CMK (cell line): ENCODE measurements at places on chromosomes 3 and 15.

DNA sequence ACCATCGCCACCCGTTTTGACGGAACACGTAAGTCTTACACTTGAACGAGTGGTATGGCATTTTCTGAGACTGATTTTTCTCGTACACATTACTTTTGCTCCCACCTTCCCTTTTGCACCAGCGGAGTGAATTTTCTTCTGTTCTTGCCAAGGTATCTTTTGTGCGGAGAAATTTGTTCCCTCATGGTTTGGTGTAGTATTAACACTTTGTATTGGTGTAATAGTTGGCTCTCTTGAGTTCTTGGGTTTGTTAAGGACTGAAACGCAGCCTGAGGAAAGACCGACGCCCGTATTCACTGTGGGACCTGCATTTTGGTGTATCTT lies 420 bp downstream of the KCNH8 start:
- DNase-seq: no peak

DNA sequence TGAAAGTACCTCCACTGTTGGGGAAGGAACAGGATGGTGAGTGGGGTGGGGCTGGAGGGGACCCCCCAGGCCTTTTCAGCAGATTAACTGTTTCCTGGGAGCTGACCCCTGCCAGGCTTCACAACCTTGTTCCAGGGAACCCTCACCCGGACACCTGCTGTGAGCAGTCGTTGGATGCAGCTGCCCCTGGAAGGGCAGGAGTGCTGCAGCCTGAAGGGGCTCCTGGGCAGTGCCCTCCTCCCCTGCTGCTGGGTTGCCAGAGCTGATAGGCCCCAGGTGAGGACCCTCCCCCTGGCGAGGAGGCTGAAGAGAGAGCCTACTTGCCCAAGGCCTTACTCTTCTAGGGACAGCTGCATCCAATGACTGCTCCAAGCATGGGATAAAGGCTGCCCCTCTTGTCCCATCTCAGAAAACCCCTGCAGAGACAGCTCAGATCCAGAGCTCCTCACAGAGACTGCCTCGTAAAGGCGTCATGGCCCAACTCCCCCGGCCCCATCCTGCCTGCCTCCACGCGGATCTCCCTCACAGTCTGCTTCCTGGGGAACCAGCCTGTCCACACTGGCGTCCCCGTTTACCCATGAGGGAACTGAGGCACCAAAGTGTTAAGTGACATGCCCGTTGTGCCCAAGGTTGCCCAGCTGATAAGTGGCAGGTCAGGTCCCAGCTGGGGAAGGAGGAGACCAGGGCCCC lies 193.4 kb upstream of the LINGO1 start:
- DNase-seq: no peak

DNA sequence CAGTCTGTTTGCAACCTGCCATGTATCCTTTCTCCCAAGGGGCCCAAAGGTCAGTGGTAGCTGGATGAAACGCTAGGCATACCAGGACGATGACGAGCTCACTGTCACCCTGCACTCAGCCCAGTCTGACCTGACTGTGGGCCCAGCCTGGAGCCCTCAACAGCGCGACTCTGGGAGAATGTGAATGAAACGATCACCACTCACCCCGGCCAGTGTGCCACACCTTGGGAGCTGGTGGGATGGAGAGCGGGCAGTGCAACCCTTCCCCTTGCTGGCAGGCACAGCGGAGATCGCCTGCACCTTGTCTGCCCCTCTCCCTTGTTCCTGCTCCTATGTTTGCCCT lies 27.2 kb downstream of the SRPRB start:
- DNase-seq: no peak

DNA sequence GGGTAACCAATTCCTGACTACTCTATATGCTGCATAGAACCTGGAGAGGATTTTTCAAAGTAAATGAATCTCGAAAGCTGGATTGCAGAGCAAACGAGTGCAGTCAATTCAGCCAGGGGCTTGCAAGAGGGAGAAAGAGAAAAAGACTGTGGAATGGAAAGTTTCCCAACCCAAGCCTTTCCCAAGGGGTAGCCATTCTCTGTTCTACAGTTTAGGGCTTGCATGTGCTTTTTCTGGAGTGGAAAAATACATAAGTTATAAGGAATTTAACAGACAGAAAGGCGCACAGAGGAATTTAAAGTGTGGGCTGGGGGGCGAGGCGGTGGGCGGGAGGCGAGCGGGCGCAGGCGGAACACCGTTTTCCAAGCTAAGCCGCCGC lies 511 bp upstream of the RARB start:
- no peak for DNase-seq

DNA sequence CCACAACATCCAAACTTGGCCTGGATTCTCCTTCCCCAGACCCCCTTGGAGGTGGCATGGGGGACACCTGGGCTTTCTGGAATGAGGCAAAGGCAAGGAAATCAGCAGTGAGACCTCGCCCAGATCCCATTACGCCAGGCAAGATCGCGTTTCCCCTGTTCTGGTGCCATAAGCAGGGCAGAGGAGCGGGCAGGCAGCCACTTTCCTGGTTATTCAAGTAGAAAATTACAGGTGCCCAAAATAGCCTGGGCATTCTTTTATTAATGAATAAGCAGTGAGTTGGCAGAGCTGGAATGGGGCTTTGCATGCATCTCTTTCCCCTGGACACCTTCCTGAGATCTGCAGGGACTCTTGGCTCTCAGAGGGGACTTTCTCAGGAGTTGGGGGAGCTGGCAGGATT lies 31.5 kb upstream of the FAM107A start:
- no peak for DNase-seq

DNA sequence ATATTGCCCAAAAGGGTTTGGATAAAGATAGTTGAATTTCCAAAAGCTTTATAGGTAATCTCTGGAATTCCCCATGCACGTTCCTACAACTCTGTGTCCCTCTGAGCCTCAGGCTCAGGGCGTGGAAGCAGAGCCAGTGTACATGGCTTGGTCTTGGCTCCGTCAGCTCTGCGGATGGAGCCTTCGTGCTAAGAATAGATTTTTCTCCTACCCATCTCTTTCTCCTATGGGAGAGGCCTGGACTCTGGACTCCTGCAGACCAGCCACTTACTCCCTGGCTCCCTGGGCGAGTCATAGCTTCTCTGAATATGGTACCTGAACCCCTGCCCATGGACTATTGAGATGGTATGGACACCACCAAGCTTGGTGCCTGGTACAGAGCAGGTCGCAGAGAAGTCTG lies 99.9 kb downstream of the EEFSEC start:
- DNase-seq: no peak

GRCh38 chr15:77487888-77488287 lies 67.2 kb downstream of the HMG20A start:
- DNase-seq: no peak

DNA sequence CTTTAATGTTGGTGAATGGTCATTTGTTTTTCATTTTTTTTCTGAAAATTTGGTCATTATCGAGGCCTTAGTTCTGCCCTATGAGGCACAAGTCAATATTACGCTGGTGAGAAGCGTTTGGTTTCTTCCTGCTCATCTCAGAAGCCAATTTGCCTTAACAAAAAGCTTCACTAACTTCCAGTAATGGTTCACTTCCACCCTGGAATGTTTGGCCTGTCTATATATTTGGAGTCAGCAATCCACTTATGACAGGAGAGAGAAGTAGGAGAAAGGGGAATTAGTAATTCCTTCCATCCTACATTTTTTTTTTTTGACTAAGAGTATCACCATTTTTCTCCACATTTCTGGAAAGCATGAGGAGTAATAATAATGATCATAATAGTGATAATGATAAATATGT lies 124.4 kb downstream of the DIPK2A start:
- DNase-seq: no peak

GRCh38 chr3:16840101-16840424 lies 44.7 kb upstream of the PLCL2 start:
- DNase-seq: no peak

- no peak for DNase-seq
Observed at GRCh38 chr3:111796566-111796965, 62.5 kb upstream of the PHLDB2 start.

- DNase-seq: no peak
Observed at GRCh38 chr3:197711973-197712707, 24.6 kb downstream of the RUBCN start.

GRCh38 chr3:113223475-113224281 lies 12.3 kb downstream of the BOC start:
- peak; percentile 7 for DNase-seq

- DNase-seq: no peak
Observed at GRCh38 chr3:31022716-31023115, 128.3 kb upstream of the GADL1 start.

DNA sequence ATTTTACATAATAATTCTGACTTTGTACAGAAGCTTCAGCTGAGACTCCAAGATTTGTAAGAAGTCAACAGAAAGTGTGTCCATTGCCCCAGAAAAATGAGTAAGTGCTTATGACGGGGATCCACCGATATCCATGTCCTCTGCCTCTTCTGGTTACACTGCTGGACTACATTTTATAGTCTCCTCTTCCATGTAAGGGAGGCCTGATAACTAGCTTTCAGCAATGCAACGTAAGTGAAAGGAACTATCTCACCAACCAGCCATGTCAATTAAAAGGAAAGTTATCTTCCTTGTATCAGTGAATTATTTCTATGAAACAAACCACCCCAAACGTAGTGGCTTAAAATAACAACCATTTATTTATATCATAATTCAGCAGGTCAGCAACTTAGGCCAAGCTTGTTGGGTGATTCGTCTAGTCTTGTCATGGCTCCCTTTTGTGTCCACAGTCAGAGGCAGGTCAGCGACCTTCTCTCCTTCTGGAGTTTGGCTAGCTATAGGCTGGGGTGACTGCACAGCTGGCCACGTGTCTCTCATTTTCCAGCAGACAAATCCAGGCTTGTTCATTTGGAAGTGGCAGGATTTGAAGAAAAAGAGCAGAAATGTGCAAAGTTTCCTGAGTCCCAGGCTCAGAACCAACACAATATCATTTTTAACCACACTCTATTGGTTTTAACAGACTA lies 44.9 kb downstream of the TRIM69 start:
- DNase-seq: no peak

DNA sequence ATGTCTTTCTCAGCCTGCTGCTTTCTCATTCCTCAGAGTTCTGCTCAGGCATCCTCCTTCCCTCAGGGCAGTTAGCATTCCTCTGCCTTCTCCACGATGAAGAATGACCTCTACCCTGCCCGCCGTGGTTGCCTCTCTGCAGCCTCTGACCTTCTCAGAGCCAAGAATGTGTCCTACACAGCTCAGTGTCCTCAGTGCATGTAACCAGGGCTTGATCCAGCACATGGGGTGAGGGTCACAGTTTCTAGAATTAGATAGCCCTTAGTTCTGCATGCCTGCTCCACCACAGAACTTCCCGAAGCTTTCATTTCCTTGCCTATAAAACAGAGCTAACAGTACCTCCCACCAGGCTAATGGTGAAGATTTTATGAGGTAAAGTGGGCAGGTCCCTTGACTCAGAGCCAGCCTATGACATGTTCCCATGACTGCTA lies 182.1 kb downstream of the CLSTN2 start:
- DNase-seq: no peak

DNA sequence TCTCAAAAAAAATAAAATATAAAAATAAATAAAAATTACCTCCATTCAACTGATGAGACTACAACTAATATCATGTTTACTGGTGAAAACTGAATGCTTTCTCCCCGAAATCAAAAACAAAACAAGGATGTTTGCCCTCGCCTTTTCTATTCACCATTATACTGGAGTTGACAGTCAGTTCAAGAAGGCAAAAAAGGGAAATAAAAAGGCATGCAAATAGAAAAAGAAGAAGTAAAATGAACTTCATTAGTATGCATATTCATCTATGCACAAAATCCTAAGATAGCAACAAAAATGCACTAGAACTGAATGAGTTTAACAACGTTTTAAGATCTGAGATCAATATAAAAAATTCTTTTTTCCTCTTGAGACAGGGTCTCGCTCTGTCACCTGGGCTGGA lies 72.7 kb upstream of the FAM174B start:
- DNase-seq: no peak

DNA sequence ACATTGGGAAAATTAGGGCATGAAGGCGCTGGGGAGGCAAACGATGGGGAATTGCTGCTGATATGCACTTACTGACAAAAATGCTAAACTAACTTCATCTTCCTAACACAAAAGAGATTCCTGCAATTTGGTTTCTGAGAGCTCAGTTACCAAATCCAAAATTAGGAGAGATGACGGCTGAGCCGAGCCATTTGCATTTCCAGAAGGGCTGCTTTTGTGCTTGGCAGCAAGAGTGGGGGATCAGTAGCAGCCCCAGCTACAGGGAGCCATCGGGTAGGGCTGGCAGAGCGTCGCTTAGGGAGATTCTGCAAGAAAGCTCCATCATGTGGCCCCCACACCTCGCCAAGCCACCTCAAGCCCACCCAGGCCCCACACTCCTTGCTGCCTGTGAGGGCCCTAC lies 16.1 kb upstream of the DUSP7 start:
- DNase-seq: no peak

DNA sequence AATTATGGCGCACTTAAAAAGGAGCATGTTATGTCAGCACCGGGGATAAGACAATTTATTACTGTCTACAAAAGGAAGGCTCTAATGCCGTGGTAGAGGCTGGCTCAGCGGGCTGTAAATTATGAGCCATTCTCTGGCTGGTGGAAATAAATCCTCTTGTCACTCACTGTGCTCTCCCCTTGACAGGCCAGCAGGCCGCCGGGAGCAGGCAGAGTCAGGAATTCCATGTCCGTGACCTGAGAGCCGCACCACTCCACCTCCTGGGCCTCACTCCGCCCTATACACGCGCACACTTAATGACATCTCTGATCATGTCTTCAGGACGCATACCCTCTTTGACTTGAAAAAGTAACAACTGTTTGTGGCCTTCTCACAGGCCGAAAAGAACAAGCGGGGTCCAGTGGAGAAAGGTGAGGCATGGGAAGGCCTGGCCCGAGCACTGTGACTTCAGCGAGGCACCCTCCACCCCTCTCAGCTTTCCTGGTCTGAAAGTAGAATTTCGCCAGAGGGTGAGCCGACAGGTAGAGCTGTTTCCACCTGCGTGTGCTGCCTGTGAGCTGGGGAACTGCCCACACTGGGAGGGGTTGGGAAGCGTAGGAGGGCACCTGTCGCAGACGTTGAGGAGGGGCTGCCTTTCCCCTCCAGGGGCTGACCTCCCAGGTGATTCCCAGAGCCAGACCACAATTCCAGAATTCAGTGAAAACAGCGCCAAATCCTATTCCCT lies 13.2 kb upstream of the PCSK6 start:
- DNase-seq: no peak

- DNase-seq: no peak
Observed at GRCh38 chr3:72102112-72102616, 317.2 kb upstream of the PROK2 start.

- no peak for DNase-seq
Observed at GRCh38 chr3:39473452-39474125, 6.1 kb downstream of the MOBP start.

- no peak for DNase-seq
Observed at GRCh38 chr3:157573281-157573680, 70.1 kb upstream of the VEPH1 start.

- no peak for DNase-seq
Observed at GRCh38 chr3:182671942-182672341, 121.4 kb upstream of the ATP11B start.
